CD4-positive, alpha-beta T cell (primary cell): ENCODE measurements at places on chromosomes 13 and 19.

GRCh38 chr13:80742033-80742432 lies 401.1 kb upstream of the SPRY2 start:
- no peak for DNase-seq

GRCh38 chr13:71430681-71431080 lies 436.3 kb downstream of the DACH1 start:
- DNase-seq = no peak

DNA sequence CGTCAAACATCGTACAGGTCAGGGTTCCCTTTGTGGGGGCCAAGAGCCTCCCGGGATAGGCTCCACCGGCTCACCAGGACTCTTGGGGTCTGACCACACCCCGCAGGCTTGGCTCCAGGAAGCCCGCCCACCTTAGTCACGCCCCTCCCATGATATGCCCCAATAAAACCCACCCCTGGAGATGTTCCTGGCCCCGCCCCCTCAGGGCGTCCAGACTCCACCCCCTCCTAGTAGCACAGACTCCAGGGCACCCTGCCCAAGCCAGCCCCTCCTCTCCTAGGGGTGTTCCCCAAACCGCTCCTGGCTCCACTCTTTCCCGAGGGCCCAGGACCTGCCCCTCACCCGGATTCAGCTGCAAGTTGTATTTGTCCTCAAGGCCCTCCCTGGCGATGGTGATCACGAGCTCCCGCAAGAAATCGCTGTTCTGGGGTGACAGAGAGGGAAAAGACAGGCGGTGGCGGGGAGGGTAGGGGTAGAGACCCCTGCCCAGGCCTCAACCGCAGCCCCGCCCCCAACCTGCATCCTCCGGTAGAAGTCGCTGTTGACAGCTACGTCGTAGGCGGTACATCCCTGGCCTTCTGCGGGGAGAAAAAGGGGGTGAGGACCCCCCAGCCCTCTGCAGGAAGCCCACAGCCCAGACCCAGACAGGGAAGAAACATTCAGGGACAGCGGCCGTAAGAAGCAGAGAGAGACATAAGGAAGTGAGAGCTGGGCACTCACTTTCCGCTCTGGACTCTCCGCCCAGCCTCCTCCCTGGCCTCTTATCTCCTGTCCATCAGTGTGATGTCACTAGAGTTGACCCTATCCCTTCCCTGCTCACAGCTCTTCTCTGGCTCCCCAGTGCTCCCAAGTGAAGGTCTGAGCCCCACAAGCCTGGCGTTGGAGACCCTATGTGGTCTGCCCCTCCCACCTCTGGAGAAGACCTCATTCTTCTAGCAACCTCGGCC lies 3.9 kb downstream of the PIH1D1 start:
- DNase-seq = no peak

DNA sequence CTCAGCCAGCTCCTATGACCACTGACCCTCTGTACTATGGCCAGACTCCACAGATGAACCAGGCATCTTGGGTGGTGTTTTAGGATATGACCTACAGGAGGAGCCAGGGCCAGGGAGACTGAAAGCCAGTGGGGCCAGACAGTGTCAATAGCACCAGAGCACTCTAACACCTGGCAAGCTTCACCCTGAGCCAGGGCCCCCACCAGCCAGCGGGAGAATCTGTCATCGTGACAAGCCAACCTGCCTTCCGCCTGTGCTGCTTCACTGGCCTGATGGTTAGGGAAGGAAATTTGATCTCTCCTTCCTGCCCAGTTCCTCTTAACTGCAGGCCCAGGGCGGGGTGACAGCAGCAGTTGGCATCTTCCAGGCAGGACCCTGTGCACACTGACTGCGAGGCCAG lies 222.4 kb downstream of the UQCRFS1 start:
- no peak for DNase-seq

- DNase-seq = no peak
These were observed 190.5 kb upstream of the SOX21 start for GRCh38 chr13:94902722-94903407.

DNA sequence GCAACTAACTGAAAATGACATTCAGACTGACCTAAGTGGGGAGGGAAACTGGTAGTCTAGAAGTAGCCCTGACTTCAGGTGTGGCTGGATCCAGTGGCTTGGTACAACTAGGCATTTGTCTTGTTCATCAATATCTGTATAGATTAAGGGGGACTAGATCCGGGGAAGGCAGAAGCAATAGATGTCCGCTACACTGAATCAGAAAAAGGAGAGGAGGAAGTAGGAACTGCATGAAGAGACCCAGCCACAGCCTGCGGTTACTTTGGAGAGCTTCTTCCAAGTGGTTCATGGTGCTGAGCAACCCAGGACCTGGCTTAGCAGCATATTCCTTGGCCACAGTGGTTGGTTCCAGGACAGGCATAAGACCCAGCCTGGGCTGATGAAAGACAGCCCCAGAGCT lies 9.9 kb upstream of the PRODH2 start:
- no peak for DNase-seq

DNA sequence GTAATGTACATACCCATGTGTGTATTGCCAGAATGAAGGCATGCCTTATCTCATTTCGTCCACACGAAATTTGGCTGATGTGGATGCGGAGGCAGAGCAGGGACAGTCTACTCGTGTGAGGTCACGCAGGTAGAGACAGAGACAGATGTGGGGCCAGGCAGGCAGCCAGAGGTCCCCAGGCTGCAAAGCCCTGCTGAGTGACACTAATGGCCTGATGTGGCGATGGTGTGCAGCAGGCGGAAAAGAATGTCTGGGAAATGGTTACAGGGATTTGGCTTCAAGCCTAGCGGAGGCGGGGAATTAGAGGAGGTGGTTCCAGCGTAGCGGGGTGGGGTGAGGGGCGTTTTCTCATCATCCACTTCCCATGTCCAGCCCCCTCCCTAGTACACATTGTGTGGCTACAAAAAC lies 4.2 kb upstream of the IZUMO2 start:
- no peak for DNase-seq

DNA sequence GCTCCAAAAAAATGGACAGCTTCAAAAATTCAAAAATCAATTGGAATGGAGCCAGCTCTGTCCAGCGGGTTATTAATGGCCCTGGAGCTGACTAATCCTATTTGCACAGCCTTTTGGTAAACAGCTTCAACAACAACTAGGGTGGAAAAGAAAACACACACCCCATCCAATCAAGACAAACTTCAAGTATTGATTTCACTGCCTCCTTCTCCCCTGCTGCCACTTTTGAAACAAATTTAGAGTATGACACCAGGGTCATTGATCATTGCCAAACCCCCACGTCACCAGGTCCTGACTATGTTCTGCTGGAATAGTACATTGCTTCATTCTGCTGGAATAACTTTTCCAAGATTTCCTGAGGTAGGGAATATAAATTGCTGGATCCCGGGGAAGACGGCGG lies 56.8 kb upstream of the GTF3A start:
- DNase-seq = no peak

GRCh38 chr13:49341941-49342340 lies 94.2 kb downstream of the CDADC1 start:
- DNase-seq = no peak

DNA sequence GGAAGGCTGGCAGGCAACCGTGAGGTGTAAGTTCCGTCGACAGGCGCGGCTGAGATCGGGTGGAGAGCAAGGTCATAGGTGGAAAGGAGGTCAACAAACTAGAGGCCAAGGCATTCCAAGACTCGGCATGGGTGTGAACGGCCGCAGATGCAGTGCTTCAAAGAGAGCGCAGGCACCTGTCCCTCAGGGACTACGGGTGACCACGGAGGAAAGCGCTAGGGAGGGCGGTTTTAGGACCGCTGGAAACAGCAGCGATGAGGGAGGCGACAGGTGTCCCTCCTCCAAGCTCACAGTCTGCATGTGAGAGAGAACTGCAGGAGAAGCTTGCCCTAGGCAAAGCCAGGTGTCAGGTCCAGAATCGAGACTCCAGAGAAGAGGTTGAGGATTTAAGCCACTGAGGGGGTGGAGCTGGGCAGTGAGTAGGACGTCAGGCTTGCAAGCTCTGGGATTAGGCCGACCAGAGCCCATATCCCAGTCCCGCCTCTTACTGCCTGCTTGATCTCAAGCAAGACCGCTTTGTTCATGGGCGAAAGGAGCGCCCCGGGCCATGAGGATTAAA lies 1.6 kb upstream of the MLNR start:
- DNase-seq = no peak

- DNase-seq = no peak
These were observed 703.3 kb upstream of the ARGLU1 start for GRCh38 chr13:107271227-107271626.

GRCh38 chr19:27774337-27774736 lies 1438.6 kb downstream of the UQCRFS1 start:
- no peak for DNase-seq

DNA sequence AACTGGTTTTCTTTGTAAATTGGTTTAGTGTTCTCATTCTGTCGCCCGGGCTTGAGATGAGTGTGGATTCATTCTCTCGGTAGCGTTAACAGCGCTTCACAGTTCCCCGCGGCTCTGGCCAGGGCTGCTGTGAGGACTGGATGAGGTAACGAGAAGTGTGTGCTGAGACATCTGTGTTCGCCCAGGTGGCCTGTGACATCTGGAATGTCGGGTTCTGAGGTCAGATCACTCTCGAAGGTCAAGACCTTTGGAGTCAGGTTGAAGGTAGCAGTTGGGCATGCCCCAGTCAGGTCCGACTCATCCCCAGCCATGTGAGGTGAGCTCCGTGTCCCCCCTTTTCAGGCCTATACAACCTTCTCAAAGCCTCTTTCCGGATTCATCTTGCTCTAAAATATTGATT lies 13.4 kb upstream of the TUBGCP3 start:
- no peak for DNase-seq

GRCh38 chr13:72745260-72745659 lies 17.5 kb downstream of the BORA start:
- DNase-seq = no peak

- peak; percentile 75 for DNase-seq
These were observed 17.9 kb upstream of the TINCR start for GRCh38 chr19:5585461-5586299.

- no peak for DNase-seq
These were observed 41.1 kb downstream of the PIBF1 start for GRCh38 chr13:72823081-72823480.

DNA sequence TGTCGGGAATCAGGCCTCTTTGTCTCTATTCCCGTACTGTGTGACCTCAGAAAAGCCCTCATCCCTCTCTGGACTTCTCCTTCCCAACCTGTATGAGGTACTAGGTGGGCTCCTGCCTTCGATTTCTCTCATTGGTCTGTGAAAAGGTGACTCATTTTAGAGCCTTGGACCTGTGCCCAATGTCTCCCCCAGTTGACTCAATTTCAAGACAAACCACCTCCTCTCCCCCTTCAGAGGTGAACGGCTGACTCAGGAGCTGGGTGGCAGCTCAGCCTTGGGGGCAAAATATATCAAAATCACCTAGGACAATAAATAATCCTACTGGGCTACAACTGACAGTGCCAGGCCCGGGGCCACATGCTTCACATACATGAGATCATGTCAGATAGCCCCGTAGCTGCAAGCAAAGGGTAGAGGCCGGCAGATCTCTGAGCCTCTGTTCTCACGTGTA lies 630 bp downstream of the COQ8B start:
- no peak for DNase-seq

GRCh38 chr19:33486936-33487811 lies 34.4 kb downstream of the PEPD start:
- no peak for DNase-seq

GRCh38 chr13:33191425-33192210 lies 93.9 kb downstream of the STARD13 start:
- no peak for DNase-seq

DNA sequence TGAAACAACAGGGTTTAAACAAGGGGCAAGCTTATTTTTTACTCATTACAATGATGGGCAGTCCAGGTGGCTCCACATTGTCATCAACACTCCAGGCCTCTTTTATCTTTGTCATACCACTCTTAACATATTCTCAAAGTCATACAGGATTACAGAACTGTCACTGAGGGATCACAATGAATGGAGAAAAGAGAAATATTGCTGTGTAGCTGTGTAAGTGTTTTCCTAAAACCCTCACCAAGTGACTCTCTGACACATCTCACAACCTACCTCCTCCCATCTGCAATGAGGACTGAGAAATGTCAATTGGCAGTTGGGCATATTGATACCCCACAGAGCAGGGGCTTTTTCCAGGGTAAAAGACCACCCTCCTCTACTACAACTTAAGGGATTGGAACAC lies 562.1 kb downstream of the TBC1D4 start:
- DNase-seq = no peak

DNA sequence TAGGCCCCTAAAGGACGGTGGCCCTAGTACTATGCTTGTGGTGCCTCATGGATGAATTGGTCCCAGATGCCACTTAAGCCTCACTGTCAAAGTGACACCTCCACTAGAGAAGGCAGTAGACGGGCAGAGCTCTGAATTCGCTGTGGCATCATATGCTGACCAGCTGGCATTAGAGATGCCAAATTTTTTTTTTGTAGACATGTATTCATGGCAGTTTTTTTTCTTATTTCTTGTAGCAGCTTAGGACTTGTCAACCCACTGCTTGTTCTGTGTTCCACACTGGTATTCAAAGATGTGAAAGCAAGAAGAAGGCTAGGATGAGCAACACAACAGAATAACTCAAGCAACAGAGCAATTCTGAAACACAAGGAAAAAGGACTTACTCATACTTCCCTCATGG lies 212.5 kb downstream of the DLEU7 start:
- no peak for DNase-seq

- no peak for DNase-seq
These were observed 3.7 kb upstream of the SMIM17 start for GRCh38 chr19:56639217-56639616.

DNA sequence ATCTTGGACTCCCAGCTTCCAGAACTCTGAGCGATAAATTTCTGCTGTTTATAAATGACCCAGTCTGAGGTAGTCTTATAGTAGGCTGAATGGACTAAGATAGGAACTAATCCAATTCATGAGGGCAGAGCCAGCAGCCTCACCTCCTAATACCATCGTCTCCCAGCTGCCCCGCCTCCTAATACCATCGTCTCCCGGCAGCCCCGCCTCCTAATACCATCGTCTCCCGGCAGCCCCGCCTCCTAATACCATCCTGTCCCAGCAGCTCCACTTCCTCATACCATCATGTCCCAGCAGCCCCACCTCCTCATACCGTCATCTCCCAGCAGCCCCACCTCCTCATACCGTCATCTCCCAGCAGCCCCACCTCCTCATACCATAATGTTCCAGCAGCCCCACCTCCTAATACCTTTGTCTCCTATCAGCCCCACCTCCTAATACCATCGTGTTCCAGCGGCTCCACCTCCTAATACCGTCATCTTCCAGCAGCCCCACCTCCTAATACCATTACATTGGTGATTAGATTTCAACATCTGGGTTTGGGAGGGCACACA lies 2.4 kb upstream of the ARGLU1 start:
- DNase-seq = peak; percentile 72
